AG10803 (cell line): ENCODE measurements at places on chromosomes 12 and 14.

DNA sequence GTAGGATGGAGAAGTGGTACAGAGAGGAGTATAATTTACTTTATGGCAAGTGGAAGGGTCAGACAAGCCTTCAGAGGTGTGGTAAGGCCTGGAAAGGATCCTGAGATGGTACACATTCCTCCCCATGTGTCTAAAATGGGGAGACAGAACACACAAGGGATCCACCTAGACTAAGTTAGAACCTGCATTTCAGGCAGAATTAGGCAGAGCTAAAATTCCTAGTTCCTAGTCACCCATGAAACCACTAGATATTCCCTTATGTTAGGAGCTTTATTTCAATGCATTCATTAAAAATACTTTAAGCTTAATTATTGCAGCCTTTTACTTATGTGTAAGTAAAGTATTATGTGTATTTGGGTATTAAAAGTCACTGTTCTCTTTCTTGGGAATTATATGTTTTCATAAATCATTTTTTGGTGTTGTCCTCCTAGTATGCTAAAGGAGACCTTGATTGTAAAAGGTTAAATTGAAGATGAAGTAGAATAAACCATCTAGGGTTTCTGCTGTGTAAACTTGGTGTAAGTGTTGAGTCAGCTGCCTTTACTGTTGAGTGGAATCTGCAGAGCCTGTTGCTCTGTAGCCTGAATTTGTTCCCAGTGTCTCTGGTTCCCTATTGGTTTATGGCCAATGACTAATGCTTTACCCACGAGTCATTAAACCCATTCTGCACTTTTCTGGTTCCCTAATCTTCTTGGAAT is 423.2 kb downstream of the ATP23 start:
- peak; percentile 99 for DNase-seq

- DNase-seq: peak; percentile 37
Measured at GRCh38 chr14:102209224-102209966, 69.7 kb downstream of the WDR20 start.

DNA sequence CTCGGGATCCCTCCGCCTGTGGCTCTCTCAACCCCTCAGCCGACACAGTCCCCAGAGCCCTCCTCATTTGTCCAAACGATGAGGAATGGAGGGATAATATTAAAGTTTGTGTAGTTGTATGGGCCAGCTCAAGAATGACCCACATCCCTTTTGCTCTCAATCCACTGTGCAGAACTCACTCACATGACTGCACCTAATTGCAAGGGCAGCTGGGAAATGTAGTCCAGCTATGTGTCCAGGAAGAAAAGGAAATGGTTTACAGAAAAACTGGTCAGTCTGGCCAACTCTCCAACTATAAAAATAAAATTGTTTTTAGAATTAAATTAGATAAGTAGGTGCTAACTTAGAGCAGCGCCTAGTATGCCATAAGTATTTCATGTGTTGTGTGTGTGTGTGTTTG is 66.6 kb downstream of the GALNT8 start:
- DNase-seq: no peak

DNA sequence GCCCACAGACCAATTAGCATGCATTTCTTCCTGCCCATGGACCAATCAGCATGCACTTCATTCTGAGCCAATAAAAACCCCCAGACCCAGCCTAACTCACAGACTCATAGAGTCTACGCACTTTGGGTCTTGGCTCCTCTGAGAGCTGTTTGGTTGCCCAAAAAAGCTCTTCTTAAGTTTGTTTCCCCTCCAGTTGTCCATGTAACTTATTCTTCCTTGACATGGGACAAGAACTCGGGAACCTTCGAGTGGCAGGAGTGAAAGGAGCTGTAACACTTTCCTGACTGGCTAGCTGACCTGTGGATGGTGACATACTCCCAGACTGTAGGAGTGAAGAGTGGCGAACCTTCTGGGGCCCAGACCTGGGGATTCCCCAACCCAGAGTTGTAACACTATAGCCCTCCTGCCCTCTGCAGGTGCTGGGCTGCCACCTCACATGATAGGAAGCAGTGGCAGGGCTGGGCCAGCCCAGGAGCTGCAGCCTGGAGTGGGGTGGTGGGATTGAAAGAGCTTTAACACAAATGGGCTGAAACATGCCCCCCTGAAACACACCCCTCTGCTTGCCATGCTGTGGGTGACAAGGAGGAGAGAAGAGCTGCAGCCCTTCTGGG is 4.4 kb upstream of the BTBD7 start:
- no peak for DNase-seq

- no peak for DNase-seq
Measured at GRCh38 chr14:26209699-26210098, 388.1 kb downstream of the NOVA1 start.

DNA sequence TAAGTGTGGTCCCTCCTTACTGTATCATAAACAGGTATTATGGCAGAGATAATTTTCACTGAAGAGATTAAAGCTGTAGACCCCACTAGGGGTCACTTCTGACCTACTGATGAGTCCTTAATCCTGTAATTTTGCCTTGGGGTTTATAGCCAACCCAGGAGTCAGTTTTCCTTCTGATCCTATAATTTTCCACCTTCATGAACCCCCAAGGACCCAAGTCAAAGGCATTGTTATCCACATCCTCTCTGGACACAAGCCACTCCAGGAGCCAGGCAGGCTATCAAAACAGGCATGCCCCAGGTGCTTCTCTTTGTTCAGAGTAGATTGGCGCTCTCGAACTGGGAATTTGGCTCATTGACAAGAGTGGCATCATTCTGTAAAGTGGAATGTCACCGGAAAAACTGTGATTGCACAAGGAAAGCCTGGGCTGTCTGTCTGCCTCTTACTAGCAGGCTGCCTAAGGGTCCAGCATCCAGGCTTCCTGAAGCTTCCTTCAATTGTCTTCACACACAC is 1523.2 kb upstream of the FLRT2 start:
- DNase-seq: no peak

DNA sequence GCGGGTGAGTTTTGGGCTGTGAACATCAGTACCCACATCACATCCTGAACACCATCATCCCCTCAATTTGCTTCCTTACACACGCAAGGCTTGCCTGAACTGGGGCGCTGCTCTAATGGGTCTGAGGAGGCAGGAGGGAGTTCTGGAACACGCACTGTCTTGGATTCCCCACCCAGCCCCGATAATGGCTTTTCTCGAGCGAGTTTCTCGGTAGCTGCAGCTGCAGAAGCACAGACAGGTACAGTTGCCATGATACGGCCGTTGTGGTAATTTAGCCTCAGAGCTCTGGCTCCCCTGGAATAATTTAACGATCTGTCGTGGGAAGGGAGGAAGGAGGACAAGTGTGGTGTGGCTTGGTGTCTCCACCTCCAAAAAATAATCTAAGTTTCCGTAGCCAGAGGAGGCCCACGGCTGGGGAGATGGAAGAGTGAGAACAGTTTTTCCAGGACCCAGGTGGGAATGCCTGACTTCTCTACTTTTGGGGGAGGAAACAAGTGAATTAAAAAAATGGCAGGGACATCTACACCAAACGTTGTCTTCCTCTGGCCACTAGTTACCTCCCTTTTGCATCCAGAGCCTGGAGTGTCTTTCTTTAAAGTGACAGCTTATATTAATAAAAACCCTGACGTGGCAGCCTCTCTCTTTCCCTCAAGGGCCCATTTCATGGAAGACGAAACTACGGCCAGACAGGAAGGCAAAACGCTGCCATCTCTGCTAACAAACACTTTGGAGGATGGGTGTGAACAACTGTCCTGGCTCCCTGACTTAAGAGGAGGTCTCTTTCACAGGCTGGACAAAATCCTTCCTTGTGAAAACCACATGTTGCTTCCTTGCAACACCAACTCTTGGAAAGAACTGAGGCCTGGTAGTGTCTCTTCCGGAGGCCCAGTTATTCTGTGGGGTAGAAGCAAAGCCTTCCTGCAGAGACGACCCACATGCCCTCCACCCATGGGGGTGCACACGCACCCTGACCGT is 84.8 kb downstream of the RBM19 start:
- DNase-seq: peak; percentile 30

DNA sequence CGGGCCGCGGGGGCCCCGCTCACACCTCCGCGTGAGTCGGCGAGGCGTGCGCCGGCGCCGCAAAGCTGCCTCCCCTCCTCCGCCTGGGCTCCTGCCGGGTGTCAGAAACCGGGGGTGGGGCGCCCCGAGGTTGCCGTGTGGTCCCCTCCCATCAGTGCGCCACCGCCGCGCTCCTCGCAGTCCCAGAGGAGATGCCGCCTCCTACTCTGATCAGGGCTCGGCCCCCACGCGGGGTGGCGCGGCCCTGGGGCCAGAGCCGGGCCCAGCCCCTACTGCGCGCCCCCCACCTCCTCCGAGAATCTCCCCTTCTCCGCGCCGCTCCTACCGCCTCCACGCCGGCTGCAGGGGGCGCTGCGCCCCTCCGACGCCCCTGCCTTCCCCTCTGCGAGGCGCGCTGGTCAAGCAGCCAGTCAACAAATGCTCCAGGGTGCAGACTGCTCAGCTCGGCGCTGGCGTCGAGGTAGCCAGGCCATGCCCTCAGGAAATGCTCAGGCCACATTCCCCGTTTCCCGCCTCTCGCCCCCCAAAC is 467 bp upstream of the JAG2 start:
- no peak for DNase-seq

DNA sequence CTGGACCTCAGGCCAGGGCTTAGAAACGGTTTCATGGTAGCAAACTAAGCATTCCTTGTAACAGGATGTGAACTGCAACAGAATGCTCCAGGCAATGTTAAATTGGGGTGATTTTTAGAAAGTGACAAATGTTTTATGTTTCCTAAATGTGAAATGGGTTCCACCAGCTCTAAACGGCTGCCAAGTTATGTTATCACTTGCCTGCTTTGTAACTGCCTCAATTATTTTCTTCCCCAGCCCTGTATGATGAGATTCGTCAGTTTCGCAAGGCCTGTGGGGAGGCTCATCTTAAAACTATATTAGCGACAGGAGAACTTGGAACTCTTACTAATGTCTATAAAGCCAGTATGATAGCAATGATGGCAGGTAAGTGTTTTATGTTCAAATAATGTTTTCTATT is 70.9 kb downstream of the DERA start:
- DNase-seq: peak; percentile 36

DNA sequence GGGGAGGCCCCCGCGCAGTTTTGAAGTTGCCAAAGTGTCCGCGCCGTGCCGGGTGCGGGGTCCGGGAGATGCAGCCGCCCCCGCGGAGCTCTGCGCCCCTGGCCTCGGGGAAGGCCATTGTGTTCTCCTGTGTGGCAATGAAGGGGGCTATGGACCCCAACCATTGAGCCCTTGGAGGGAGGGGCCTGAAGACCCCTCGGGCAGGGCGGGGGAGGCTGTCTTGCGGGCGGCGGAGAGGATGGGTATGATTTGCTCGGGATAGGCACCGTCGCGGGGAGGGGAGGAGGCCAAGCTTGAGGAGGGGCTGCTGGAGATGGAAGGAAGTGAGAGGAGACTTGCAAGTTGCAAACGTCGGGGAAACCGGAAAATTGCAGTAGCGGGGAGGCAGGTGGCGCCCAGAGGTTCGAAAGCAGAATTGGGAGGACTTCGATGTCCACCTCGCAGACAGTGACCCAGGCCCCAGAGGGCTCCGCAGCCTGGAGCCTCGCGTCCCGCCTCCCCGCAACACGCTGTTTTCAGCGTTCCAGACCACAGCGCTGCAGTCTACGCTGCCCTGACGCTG is 25.4 kb downstream of the BCL11B start:
- no peak for DNase-seq

GRCh38 chr12:30067146-30067545 is 283.4 kb upstream of the TMTC1 start:
- peak; percentile 13 for DNase-seq

GRCh38 chr12:108930155-108930554 is 50.3 kb downstream of the DAO start:
- no peak for DNase-seq

GRCh38 chr14:62604524-62604923 is 440.7 kb downstream of the KCNH5 start:
- DNase-seq: no peak

GRCh38 chr14:75409316-75410205 is 18.3 kb upstream of the JDP2 start:
- no peak for DNase-seq
